Stimulated activated CD8-positive, alpha-beta memory T cell treated with anti-CD3 and anti-CD28 coated beads, Interleukin-2, amount 100 ng/mL, for 1 hour (primary cell): ENCODE measurements at places on chromosomes 1 and 21.

GRCh38 chr1:156060937-156061636 lies at the start of gene RAB25:
RAB25 (plus strand) TSS chr1:156061160; CDS start chr1:156061401, 241 bp downstream.
- no peak for DNase-seq

DNA sequence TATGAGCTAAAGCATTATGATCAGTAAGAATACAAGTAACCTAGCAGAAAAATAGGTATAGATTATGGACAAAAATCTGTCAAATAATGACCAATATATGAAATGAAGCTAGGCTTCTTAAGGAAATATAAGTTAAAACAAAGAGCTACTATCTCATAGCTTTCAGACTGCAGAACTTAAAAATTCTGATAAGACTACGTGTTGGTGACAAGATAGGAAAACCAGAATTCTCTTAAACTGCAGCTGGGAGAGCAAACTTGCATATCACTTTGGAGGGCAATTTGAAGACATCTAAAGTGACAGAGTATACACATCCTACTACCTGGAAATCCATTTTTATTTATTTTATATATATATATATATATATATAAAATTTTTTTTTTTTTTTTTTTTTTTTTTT lies 65.5 kb downstream of the LTN1 start:
- DNase-seq = no peak

GRCh38 chr21:31660259-31660565 lies 719 bp downstream of the SOD1 start:
- DNase-seq = no peak

DNA sequence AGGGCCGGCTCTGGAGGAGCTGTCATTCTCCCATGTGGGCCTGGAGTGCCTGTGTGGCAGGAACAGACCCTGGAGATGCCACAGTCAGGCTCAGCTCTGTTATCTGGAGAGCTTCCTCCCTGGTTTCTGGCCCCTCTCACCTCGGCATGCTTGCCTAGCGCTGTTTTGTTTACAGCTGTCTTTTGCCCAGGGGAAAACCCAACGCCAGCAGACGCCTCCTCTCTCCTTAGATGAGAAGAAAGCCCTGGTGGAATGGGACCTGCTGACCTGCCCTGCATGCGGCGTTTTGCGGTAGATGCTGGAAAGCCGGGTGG lies 104.9 kb downstream of the CRYAA start:
- DNase-seq = no peak

- no peak for DNase-seq
Measured at GRCh38 chr1:109618661-109619575, 498 bp downstream of the GNAT2 start.

DNA sequence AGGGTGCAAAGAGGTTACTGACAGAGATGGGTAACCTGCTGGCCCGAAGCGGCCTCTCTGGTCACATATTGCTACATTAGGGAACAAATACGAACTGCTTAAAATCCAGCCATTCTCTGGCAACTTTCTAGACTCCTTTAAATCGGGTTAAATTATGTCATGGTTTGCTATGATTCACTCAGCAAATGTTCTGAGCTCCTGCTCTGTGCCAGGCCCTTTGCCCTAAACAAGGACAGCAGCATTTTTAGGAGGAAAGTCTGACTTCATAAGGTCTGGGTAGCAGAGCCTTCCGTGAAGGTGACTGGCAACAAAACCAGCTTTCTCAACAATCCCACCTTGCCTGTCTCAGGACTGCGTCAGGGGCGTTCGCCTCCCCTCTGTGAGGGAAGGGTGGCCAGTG lies 15.4 kb downstream of the ZP4 start:
- no peak for DNase-seq

DNA sequence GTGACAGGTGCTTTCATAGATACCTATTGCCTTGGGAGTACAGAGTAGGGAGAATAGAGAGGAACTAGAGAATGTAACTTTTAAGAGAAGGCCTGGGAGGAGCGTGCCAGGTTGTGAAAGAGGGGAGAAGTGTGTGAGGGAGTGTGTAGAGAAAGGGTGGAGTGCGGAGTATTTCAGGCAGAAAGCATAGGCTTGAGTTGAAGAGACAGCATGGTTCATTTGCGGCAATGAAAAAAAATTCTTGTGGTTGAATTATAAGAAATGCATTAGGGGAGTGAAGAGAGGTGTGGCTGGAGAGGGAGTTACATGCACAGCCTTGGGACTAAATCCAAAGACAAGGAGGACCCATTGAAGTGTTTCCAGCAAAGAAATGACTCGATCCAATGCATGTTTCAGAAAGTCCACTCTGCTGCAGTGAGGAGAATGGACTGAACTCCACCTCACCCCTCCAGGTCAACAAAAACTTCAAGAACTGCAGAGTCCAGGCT lies 81.7 kb upstream of the ADAM30 start:
- DNase-seq = no peak

GRCh38 chr21:15557925-15558324 lies 171.9 kb upstream of the USP25 start:
- no peak for DNase-seq

DNA sequence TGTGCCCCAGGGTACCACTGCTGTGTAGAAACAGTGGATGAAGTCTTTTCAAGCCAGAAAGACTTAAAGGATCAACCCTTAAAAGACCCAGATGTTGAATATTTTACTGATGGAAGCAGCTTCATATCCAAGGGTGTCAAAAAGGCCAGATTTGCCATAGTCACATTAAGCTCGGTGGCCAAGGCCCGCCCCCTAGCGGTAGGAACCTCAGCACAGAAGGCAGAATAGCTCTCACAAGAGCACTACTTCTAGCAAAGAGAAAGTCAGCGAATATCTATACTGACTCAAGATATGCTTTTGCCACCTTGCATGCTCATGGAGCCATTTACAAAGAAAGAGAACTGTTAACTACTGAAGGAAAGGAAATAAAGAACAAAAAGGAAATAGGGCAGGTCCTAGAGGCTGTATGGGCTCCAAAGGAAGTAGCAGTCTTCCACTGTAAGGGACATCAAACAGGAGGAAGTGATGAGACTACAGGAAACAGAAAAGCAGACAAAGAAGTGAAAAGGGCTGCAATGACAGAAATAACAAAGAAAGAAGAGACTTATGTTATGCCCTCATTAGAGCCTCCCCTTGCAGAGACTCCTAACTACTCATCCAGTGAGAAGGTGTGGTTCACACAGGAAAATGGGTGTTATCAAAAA lies 90.5 kb downstream of the LIPI start:
- no peak for DNase-seq

GRCh38 chr1:80629304-80629837 lies 1171.4 kb upstream of the ADGRL2 start:
- no peak for DNase-seq

DNA sequence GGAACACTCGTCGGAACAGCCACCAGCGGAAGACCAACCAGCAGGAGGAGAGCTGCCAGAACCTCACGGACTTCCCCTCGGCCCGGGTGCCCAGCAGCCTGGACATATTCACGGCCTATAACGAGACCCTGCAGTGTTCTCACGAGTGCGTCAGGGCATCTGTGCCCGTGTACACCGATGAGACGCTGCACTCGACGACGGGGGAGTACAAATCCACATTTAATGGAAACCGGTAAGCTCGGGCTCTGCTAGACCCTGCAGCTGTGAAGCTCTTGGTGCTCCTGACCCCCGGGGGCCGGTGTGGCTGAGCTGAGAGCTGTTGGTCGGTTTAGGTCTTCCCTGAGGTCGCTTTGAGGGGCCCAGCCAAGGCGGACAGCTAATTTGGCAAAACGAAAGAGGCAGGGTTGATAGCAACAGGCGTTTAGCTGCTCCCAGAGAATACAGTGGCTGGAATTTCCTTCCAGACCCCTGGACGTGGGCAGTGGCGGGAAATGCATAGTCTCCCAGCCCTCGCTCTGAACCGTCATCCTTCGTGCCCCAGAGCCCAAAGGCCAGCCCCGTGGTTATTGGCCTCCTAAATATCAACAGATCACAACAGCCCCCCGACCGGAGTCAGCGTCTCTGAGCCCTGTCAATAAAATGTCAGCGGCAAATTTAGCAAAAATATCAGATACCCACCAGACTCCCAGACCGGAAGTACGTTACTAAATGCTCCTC lies 118.0 kb downstream of the AJAP1 start:
- DNase-seq = no peak

DNA sequence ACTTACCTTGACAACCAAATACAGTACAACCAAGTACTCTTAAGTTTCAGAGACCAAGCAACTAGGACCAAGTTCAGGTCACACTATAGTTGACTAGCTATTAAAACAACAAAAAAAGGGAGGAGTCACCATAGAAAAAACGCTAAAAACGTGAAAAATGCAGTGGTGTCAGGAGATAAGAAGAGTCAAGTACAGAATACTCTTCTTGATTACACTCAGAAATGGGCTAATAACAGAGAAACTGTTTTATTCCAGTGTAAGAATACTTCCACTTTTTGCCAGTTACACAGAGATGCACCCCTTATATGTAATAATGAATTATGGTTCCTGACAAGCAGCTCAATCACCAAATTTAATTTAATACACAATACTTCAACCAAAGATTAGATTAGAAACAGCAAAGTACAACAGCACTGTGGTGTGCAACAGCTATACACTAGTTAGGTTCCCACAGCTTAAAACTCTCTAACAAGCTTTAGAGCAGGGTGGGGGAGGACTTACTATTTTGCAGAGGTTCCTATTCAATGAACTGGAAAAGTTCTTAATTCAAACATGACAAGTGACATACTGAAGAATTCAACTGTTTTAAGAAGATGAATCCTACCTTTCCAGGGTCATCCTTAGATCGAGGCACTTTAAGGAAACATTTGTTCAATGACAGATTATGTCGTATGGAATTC lies 70.4 kb downstream of the FOXJ3 start:
- DNase-seq = no peak

DNA sequence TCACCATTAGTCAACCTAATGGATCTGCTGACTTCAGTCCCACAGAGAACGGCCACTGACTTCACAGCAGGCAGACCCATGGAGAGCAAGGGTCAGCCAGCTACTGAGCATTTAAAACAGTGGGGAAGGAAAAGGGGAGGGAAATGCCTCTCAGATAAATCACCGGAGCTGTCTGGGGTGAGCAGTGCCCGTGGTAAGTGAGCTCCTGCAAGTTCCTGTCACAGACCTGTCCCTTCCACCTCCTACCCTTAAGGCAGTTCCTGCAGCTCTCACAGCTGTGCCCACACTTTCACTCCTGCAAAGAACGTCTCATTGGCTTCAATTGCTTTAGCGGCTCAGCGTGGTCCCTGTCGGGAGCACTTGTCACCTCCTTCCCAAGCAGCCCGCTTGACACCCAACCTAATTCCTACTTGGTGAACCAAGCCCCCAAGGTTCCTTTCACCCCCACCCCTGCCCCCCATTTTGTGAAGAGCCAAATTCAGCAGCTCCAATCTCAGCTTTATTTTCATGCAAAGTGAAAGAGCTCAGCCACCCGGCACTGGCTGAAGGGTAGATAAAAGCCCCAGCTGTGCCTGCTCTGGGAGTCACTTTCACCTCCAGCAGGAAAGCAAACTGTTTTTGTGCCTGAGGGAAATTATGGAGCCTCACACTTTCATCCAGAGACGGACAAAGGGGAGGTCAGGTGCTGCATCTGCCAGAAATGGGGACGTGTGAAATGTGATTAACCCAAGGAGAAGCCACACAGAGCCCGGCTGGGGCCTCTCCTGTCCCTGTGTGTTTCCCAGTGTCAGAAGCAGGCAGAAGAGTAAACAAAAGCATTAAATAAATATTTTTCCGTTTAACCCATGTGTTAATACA lies 306.2 kb downstream of the TTLL7 start:
- DNase-seq = no peak

DNA sequence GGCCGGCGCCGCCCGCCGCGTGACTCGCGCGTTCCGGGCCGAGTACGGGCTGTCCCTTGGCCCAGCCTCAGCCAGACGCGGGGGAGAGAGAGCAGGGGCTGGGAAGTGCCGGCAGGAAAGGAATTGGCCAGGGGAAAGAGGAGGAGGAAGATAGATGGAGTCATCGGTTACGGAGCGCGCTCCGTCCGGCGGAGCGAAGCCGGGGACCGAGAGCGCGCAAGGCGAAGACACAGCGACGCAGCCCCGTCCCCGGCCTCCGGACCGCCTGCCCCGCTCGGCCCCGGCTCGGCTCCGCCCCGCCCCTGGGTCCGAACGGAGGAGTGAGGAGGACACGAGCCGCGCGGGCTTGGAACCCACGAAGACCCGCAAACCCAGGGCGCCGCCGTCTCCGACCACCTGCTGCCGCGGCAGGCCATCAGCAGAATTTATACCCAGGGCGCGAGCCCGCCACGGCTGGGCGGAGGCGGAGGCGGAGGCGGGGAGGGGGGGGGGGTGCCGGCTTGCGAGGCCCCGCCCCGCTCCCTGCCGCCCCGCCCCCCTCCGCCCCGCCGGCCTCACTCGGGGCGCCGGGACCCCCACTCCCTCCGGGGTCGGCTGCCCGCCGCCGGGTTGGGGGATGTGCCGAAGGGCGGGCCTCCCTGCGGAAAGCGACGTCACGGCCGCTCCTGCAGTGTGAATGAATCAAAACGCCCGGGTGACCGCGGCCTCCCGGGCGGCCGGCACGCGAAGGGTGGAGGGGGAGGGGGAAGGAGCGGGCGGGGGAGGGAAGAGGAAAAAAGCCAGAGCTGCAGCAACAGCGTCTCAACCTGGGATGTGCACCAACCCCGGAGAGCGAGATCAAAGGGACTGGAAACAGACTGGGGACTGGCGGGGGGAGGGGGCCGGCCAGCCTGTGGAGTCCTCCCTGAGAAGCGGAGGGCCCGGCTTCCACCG lies at the start of gene LHX4:
LHX4 (plus strand) TSS at position 782 of the 933 bp plus-strand sequence. CDS start 266 bp downstream, outside the sequence.
- DNase-seq = no peak

DNA sequence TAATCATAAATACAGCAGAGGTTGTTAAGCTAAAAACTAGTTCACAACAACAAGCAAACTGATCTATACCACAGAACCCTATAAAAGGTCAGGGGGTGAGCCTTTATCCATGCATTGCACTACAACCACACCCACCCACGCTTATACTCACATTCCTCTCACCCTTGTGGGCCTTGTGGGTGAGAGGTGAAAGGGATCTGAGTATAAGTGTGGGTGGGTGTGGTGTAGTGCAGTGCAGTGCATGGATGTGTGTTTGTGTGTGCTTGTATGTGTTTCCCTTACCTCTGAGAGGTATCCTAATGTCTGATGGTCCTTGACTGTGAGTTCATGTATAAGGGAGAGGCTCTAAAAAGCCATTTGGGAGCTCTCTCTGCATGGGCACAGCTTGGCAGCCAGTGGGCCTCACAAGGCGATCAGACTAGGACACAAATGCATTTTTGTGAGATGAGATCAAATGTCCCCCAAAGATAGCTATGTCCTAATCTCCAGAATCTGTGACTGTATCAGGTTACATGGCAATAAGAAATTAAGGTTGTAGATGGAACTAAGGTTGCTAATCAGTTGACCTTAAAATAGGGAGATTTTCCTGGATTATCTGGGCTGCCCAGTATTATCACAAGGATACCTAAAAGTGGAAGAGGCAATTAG lies 95.5 kb upstream of the DPT start:
- no peak for DNase-seq

GRCh38 chr1:109627692-109628399 lies 8.2 kb downstream of the AMPD2 start:
- no peak for DNase-seq

DNA sequence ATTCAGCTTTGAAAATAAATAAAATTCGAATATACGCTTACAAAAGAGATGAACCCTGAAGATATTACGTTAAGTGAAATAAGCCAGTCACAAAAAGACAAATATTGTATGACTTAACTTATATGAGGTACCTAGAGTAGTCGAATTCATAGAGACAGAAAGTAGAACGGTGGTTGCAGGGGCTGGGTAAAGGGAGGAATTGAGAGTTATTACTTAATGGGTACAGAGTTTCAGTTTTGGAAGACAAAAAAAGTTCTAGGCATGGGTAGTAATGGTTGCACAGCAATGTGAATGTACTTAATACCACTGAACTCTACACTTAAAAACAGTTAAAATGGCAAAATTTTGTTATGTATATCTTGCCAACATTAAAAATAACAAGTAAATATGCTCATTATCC lies 48.6 kb upstream of the ZNHIT6 start:
- no peak for DNase-seq
